Chondrocyte (in vitro differentiated cells): ENCODE measurements at places on chromosomes 16 and 17. TPM values are rescaled to one million over a fixed set of nuclear protein-coding genes. Genes with fewer than 3 reads are reported as not detected.

TP53I13 gene
- 44.6 to 49.8 TPM (median 48.3 TPM) in 3 replicates for total RNA-seq

DNA sequence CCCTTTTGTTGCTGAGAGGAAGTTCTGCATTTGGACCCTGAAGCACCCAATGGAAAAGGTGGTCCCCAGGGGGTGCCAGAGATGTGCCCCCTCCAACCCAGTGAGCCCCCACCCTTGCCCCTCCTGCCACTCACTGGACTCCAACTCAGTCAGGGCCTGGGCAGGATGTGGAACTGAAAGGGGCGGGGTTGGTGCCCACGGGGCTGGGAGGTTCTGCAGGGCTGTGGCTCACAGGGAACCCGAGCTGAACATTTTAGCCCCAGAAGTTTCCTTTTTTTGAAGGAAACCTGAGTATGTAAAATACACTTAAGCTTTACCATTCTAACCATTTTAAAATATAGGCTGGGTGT is 15.8 kb upstream of the OGFOD3 start:
- DNase-seq: no peak

SPAG5 gene
- 10.3 to 20.3 TPM (median 12.9 TPM) in 3 replicates for total RNA-seq

CDYL2 gene
- 2.2 to 4.1 TPM (median 3.0 TPM) in 3 replicates for total RNA-seq

DNA sequence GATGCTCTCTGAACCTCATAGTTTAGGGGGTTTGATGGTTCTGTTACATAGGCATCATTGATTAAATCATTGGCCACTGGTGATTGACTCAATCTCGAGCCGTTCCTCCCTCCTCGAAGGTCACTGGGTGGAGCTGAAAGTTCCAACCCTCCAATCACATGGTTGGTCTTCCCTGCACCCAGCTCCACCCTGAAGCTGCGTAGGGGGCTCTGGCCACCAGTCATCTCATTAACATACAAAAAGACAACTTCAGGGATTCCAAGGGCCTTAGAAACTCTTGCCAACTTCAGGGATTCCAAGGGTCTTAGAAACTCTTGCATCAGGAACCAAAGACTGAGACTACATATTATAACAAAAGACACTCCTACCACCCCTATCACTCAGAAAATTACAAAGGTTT is 306.5 kb upstream of the TNRC6C start:
- peak; percentile 14 for DNase-seq

TEFM gene
- 10.8 to 17.8 TPM (median 10.9 TPM) in 3 replicates for total RNA-seq

DNA sequence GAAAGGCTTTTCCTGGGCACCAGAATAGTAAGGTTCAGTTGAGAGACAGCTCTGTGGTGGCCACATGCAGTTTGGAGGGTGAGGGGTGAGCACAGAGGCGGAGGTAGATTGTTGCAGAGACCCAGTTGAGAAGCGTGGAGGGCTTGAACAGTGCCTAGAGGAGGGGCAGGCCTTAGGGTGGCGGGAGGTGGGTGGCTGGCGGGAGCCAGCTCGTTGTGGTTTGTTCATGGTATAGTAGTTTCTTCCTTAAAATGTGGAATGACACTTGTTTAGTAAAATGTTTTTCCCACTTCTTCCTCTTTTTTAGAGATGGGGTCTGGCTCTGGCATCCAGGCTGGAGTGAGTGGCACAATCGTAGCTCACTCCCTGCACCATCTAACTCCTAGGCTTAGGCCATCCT is 14.2 kb downstream of the USP10 start:
- DNase-seq: no peak

DNA sequence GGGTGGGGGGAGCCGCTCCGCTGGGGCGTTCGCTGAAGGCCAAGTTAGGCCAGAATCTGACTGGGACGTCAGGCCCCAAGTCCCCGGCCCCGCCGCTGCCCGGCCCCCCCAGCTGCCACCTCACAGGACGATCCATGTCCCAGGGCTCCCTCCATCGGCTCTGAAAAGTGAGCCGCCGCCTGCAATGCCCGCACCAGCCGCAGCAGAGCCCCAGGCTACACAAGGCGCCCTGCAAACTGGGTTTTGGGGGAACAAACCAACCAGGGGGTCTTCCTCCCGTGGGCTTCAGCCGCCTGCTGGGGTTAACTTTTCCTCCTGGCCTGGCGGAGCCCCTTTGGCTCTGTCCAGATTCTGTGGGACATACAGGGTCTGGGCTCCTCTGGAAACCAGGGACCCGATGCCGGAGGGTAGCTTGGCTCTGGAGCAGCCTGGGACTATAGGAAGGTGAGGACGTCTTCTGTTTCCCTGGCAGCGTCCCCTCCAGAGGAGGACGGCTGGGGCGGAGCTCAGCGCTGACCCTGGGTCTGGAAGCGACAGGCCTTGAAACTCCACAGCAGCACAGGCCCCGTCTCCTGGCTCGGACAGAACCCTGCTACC is 835 bp downstream of the NME4 start:
- DNase-seq: peak; percentile 88

HIGD1B gene
- total RNA-seq: 0.82 to 0.97 TPM in 2 of 3 replicates, not detected in the other

CCL22 gene
- total RNA-seq: not detected in 3 replicates

TMEM132E gene
- total RNA-seq: 0.19 to 0.36 TPM (median 0.20 TPM) in 3 replicates

- no peak for DNase-seq
These were observed 17.5 kb upstream of the MTMR4 start for GRCh38 chr17:58531661-58532554.

- DNase-seq: no peak
These were observed 87.5 kb upstream of the SDK2 start for GRCh38 chr17:73731733-73732132.

CCDC43 gene
- 13.5 to 24.1 TPM (median 15.9 TPM) in 3 replicates for total RNA-seq

DNA sequence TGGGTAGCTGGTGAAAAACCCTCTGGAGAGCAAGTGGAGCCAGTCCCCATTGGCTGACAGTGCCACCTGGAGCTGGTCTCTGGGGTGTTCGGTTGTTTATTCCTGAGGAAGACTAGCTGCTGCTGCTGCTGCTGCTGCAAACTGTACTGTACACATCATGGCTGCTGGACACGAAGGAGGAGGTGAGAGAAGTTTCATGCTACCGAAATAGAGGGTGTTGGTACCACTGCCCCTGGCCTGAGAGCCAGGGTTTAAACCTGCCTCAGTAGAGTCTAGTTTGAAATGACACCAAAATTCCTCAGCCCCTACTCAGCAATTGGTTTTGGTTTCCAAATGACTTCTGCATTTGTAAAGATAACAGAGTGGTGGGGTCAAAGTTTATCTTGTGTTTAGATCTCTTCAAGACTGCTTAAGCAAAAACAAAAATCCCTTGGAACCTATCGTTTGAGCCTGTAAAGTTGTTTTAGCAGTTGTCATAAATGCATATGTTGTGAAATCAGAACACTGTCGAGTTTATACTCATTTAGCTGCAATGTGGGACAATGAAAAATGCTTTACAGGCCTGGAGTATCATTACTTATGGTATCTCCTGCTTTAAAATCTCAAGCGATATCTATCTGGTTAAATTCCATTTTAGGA is 40.8 kb downstream of the CYB5B start:
- no peak for DNase-seq

- DNase-seq: no peak
These were observed 145.9 kb upstream of the LHX1 start for GRCh38 chr17:36791150-36791941.

GRCh38 chr16:24051125-24051524 is 205.0 kb upstream of the CACNG3 start:
- DNase-seq: no peak

DNA sequence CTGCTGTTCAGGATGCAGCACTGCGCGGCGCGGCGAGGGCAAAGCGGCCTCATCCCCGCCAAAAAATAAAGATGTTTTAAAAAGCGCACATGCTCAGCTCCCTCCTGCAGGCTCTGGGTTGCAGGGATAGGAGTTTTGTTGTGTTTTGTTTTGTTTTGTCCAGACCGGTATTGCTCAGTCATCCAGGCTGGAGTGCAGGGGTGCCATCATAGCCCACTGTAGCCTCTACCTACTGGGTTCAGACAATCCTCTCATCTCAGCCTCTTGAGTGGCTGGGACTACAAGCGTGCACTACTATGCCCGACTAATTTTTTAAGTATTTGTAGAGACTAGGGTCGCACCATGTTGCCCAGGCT is 636 bp downstream of the WWOX start:
- DNase-seq: no peak

SULT1A3 gene
- 14.1 to 16.6 TPM (median 14.7 TPM) in 3 replicates for total RNA-seq

BRIP1 gene
- total RNA-seq: 4.2 to 7.7 TPM (median 4.3 TPM) in 3 replicates

- peak; percentile 38 for DNase-seq
These were observed 40.1 kb downstream of the NT5M start for GRCh38 chr17:17343160-17343735.

CCL14 gene
- not detected in 3 replicates for total RNA-seq

GRCh38 chr16:21235199-21235585 is 1.7 kb downstream of the ANKS4B start:
- no peak for DNase-seq

GRCh38 chr17:40485851-40486521 is 15.4 kb downstream of the TNS4 start:
- no peak for DNase-seq

DNA sequence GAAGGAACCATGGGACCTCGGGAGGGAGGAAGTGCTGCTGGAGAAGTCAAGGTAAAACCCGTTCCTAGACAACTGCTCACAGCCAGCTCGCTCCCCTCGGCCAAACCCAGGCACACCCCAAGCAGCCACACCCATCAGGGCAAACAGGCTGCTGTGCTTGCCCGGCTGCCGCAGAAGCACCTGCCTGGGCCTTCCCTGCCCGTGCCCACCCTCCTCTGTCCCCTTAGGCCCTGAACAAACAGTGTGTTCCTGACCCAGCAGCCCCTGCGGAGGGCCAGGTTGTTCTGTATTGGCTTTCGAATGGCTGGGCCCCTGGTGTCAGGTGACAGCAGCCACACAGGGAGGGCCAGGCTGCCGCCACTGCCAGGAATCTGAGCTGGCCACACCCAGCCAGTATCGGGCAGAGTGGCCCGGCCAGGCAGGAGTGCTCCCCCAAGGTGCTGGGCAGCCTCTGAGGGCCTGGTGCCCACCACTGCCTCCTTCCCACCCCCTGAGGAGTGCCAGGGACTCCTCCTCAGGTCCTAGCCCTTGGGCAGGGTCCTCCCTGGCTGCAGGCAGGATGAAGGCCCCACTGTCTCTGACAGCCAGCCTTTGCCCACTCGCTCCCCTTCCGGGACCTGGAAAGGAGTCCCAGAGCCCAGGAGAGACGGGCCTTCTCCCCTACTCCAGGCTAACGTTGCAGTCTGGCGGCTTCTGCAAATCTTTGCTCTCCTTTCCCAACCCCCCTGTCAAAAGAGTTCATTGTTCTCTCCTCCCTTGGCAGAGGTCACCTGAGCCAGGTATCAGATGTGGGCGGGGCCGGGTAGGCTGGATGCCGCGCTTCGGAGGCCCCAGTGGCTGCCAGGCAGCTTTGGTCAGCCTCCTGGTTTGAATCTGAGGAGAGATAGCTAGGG is 24.0 kb downstream of the LLGL2 start:
- no peak for DNase-seq

DNA sequence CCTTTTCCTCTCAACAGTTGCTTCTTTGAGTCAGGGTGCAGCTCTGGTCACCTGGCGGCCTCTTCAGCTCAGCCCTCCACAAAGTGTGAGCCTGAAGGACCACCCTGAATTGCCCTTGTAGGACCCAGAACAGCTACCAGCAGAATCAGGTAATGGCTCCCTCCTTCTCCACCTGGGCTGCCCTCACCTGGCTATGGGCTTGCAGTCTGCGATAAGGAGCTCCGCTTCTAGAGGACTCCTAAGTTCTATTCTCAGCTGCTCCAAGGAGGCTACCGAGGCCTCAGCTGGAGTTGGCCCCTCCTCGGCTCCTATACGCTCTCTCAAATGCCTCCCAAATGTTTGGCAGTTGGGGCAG is 13.4 kb downstream of the SMIM5 start:
- DNase-seq: peak; percentile 37

DNA sequence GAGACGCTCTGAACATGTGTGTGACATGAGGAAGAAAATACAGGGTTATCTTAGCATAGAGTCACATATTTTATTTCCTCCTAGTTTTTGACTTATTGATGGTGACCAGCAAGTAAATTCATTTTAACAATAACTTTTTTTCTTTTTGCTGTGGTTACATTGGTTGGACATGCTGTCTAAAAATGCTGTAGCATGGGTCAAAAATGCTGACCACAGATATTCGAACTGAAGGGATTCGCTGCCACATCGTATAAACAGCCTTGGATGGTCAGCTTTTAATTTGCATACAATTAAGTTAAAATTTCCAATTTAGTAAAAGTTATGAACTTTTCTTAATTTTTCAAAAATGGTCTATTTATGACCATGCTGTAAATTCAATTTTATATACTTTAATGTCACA is 30.5 kb downstream of the RPGRIP1L start:
- no peak for DNase-seq

TNK1 gene
- 0.22 to 0.72 TPM in 2 of 3 replicates, not detected in the other for total RNA-seq

DNA sequence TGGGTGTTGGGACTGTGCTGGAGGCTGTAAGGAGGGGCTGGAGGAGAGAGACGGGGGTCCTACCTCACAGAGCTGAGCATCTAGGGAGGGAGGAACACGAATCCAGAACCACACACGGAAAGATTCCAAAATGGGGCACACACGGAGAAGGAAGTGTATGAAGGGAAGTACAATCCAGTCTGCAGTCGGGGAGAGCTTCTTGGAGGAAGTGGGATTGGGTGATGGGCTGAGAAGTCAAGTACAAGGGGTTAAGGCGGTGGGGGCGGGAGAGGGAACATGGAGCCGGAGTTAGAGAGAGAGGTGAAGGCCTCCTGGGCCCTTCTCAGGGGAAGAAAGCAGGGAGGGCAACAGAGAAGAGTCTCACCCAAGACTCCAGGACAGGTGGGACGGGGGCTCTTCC is 107.5 kb upstream of the CREBBP start:
- no peak for DNase-seq

DNA sequence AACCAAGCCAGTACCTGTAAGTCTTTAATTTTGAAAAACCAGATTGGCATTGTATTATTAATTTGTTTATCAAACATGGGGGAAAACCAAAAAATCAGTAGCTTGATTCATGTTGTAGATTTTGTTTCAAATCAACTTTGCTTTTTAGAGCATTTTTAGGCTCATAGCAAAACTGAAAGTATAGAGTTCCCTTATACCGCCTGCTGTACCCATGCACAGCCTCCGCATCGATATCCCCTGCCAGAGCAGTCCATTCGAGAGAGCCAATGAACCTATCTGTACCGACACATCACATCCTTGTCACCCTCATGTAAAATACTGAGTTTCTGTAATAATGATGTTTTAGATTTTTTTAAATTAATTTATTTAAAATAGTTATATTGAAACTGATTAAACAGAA is 16.2 kb upstream of the MRC2 start:
- DNase-seq: no peak
